ENCODE measurements at places on chromosomes 12 and 14. TPM values are rescaled to one million over a fixed set of nuclear protein-coding genes. Genes with fewer than 3 reads are reported as not detected.

Gene FOXM1
- 65.2 TPM for total RNA-seq

Gene SIX6
- not detected for total RNA-seq

Gene PLCZ1
- total RNA-seq: not detected

Gene IFNG-AS1
- total RNA-seq: not detected

Gene PROX2
- total RNA-seq: not detected

Gene POTEM
- not detected for total RNA-seq

Gene TNS2
- total RNA-seq: 34.9 TPM

Gene AQP6
- total RNA-seq: not detected

Gene PLEKHG7
- total RNA-seq: not detected

Gene IKZF4
- 0.60 TPM for total RNA-seq

Gene SLC2A3
- 13.2 TPM for total RNA-seq

Gene ARHGEF40
- total RNA-seq: 4.5 TPM

Gene FITM1
- total RNA-seq: 0.10 TPM

Gene CEBPE
- total RNA-seq: not detected

Gene SLC2A13
- 2.9 TPM for total RNA-seq

Gene SDR9C7
- not detected for total RNA-seq

Gene TMPRSS12
- not detected for total RNA-seq

Gene NFYB
- 12.1 TPM for total RNA-seq

Gene LRRK2
- 0.33 TPM for total RNA-seq

Gene KRT77
- total RNA-seq: not detected

Gene HCAR2
- total RNA-seq: not detected

Gene MYBPC1
- total RNA-seq: not detected

Gene POTEG
- total RNA-seq: not detected

Gene MEG3
- total RNA-seq: 4.1 TPM

Gene AQP2
- total RNA-seq: not detected

Gene RBMS2
- 35.1 TPM for total RNA-seq

Gene PIWIL1
- not detected for total RNA-seq

Gene ITGB7
- total RNA-seq: 0.80 TPM

Gene SLC4A8
- total RNA-seq: 1.2 TPM

Gene RPL10L
- not detected for total RNA-seq

Gene KCNJ8
- total RNA-seq: not detected

Gene CMTM5
- not detected for total RNA-seq

Gene MAP3K9
- total RNA-seq: not detected

Gene REP15
- 4.7 TPM for total RNA-seq

Gene SLIRP
- total RNA-seq: 272 TPM

Gene PAPLN
- 19.7 TPM for total RNA-seq
